SK-N-MC (cell line): ENCODE measurements at places on chromosomes 2 and 18.
A peak's percentile ranks its signal among the peaks of the same experiment; 100 is the strongest.

GRCh38 chr2:58688813-58689212, 447.7 kb upstream of the FANCL start:
- DNase-seq: no peak

- DNase-seq: no peak
These were observed 696.3 kb downstream of the BCL11A start for GRCh38 chr2:59857109-59857508.

DNA sequence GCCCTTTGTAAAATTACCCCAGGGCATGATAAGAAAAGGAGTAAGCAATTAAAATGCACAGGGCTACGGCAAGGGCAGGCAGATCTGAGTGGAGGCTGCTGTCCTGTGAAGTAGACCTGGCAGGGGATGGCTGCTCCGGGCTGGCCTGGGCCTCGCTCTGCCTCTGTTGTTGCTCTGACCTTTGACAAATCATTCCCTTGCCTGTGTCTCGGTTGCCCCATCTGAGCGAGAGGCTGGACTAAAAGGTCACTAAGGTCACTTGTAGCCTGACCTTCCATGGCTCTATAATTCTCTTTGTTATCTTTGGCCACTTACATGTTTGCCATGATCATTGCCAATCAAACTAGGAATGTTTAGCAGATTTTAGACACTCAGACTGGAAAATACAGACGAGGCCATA, 118.1 kb downstream of the KLHL29 start:
- DNase-seq: no peak

DNA sequence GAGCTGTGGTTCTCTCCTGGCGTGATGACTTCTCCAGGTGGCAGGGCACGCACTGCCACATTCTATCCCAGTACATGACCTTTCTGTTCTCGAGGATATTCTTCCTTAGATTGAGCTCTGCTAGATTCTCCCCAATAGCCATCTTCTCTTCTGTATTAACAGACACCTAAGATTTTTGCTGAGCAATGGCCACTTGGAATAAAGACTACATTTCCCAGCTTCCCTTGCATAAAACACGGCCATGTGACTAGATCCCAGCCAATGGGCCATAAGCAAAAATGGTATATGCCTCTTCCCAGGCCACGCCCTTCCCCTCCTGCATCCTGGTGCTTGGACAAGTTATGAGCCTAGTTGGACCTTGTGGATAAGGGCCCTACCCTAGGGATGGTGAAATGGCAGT, 82.1 kb downstream of the EIF2AK3 start:
- no peak for DNase-seq

DNA sequence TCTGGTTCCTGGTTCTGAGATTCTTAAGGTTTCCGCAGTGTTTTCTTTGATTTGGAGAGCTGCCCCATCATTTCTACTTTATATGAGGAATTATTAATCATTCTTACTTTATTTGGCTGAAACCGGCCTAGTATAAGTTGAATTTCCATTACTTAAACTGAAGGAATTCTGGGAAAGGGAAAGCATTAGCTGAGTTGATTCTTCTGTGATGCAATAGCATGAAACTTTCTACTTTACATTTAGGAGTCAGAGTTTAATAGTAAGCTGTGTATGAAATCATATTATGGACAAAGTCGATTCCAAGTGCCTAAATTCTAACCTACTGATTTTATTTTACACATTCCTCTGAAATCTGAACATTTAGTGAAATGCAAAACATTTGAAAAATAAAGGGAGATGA, 1269.7 kb upstream of the ZEB2 start:
- DNase-seq: peak; percentile 18

- DNase-seq: no peak
These were observed 66.6 kb upstream of the SNTG2 start for GRCh38 chr2:883803-884748.

DNA sequence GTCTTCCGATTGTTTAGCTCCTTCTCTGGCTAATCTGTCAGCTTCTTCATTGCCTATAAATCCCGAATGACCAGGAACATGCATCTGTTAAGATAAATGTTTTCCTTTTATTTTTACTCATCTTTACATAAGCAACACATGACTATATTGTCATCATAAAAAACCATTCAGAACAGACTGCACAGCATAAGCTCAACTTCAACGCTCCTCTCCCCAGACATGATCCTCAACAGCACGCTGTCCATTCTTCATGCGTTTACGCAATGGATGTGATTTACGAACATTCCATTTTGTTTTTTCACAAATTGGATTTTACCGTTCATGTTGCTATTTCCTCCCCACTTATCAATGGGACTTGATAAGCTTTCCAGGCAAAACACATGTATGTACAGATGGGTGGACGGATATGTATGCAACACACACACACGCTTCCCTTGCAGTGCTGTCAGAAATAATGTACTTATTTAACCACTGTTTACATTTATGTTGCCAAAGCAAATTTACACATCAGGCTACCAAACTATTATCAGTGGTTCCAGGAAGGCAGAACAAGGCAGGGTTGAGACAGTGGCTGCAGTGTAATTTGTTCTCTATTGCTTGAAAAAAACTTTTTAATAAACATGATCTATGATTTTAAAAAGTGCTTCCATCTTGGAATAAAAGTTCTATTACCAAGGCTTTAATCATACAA, 12.2 kb downstream of the RNASEH1 start:
- DNase-seq: no peak

GRCh38 chr2:65377556-65378192, 54.7 kb downstream of the SPRED2 start:
- DNase-seq: peak; percentile 79

- DNase-seq: no peak
These were observed 174.0 kb downstream of the MBD5 start for GRCh38 chr2:148194882-148195281.
